ENCODE measurements at places on chromosomes 6 and 20.

GRCh38 chr6:106637717-106638341 is 8.5 kb downstream of the QRSL1 start:
- DNase-seq, result no peak

DNA sequence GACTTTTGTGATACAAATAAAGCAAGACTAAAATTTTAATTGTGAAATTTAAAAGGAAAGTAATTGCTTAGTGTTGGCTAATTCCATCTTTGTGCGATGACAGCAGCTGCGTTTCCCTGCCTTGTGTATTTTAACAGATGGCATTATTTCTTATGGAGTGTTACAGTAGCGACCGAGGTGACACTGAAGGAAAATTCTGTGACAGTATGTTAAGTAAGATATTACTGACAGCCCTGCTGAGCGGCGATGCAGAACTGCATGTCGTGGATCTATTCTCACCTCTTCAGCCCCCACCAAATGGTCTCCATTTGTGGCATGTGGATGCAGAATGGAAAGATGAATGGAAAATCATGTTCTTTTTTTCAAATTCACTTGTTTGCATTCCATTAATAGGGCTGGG is 289.4 kb downstream of the RNF144B start:
- no peak for DNase-seq

- DNase-seq, result no peak
These were observed 271.2 kb downstream of the PRL start for GRCh38 chr6:22025468-22026163.

GRCh38 chr20:22716821-22717351 is 132.5 kb upstream of the FOXA2 start:
- DNase-seq, result no peak

GRCh38 chr6:32371229-32371628 is 474 bp downstream of the TSBP1 start:
- no peak for DNase-seq

DNA sequence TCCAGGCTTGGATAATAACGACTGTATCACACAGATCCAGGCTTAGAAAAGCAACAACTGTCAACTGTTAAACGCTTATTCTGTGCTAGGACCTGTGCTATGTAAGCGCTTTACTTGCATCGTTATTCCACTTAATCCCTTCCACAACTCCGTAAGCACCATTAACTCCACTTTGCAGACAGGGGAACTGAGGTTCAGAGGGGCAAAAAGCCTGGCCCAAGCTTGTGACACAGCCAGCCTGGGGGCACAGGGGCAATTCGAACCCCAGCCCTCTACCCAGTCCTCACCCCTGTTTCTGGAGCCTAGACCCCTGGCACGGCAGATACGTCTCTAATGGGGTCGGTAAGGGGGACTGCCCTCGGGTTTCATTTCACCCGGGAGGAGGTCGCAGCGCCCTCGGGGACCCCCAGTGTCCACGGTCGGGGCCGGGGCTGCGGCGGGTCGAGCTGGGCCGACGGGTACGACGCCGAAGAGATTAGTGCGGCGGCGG is 411 bp downstream of the DSN1 start:
- no peak for DNase-seq

- peak; percentile 26 for DNase-seq
These were observed 140.4 kb downstream of the IMPG1 start for GRCh38 chr6:75932067-75932466.

DNA sequence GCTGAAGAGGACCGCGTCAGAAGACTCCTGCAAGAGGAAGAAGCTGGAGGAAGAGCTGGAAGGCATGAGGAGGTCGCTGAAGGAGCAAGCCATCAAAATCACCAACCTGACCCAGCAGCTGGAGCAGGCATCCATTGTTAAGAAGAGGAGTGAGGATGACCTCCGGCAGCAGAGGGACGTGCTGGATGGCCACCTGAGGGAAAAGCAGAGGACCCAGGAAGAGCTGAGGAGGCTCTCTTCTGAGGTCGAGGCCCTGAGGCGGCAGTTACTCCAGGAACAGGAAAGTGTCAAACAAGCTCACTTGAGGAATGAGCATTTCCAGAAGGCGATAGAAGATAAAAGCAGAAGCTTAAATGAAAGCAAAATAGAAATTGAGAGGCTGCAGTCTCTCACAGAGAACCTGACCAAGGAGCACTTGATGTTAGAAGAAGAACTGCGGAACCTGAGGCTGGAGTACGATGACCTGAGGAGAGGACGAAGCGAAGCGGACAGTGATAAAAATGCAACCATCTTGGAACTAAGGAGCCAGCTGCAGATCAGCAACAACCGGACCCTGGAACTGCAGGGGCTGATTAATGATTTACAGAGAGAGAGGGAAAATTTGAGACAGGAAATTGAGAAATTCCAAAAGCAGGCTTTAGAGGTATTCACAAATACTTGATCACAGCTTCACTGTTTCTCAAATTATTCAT is 8.9 kb upstream of the SNRNP48 start:
- DNase-seq, result no peak

- DNase-seq, result no peak
These were observed 2.1 kb downstream of the UBE2J1 start for GRCh38 chr6:89350281-89350966.

DNA sequence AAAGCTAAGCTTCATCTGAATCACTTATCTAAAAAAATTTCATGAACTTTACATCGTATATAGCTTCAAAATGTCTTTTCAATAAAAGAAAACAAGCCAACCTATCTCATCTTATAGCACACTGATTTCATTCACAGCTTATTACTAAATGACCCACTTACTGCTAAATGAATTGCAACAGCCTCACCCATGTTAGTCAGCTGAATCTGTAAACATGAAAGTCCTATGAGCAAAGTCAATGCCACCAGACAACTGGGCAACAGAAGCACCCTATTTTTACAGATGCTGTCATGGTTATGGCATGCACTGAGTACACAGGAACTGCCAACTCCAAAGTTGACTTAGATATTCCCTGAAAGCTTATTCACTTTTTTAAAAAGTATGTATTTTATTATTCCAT is 41.2 kb upstream of the DST start:
- no peak for DNase-seq

- peak; percentile 17 for DNase-seq
These were observed 48.9 kb downstream of the ANKRD60 start for GRCh38 chr20:58179432-58180099.

DNA sequence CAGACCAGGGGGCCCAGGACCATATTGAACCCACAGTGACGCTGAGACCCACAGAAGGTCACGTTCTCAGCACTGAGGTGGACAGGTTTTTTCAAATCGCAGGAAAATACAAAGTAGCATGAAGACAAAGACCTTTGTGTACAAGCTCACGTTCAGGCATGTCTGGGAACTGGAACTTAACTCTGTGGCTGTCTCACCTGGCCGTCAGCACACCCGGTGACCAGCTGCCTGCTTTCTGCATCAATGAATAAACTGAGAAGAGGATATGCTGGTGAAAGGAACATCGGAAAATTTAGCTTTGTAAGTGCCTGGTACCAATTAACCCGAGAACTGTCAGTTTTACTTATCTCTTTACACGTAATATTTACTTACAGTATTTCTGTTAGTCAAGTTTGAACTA is 36.5 kb downstream of the WDR27 start:
- DNase-seq, result peak; percentile 95

- DNase-seq, result no peak
These were observed 117.5 kb downstream of the EYA4 start for GRCh38 chr6:133358574-133359150.

GRCh38 chr6:71582820-71583219 is 294.2 kb downstream of the OGFRL1 start:
- DNase-seq, result no peak

DNA sequence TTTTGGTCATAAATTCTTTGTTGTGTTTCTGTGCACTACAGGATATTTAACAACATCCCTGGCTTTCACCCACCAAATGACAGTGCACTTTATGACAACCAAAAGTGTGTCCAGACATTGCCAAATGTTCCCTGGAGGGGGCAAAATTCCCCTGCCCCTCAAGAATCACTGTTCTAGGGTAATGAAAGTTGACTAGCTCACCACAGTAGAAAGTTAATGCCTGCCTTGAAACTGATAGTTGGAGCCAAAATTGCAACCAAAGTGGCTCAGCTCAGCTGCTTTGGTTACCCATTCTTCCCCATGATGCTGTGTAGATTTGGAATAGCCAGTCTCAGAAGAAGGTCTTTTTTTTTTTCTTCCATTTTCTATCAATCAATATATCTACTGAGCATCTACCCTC is 150.6 kb downstream of the RALGAPA2 start:
- no peak for DNase-seq

DNA sequence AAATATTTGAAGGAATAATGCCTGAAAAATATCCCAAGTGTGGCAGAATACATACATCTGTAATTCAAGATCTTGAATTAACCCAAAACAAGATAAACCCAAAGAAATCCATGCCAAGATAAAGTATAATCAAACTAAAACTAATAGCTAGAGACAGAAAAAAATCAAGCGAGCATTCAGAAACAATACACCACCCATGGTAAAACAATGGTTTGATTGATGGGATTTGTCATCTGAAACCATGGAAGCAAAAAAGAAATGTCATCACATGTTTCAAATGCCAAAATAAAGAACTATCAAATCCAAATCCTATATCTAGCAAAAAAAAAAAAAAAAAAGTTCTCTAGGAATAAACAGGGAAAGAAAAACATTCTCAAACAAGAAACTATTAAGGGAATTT is 5.1 kb upstream of the DEFB127 start:
- DNase-seq, result no peak

- DNase-seq, result no peak
These were observed 45.7 kb downstream of the PPARD start for GRCh38 chr6:35388030-35388429.

GRCh38 chr6:148080315-148080714 is 262.3 kb upstream of the SASH1 start:
- no peak for DNase-seq

- no peak for DNase-seq
These were observed 907.3 kb upstream of the MANEA start for GRCh38 chr6:94670017-94670416.

GRCh38 chr6:33430991-33431879 is 11.4 kb downstream of the SYNGAP1 start:
- DNase-seq, result peak; percentile 67

DNA sequence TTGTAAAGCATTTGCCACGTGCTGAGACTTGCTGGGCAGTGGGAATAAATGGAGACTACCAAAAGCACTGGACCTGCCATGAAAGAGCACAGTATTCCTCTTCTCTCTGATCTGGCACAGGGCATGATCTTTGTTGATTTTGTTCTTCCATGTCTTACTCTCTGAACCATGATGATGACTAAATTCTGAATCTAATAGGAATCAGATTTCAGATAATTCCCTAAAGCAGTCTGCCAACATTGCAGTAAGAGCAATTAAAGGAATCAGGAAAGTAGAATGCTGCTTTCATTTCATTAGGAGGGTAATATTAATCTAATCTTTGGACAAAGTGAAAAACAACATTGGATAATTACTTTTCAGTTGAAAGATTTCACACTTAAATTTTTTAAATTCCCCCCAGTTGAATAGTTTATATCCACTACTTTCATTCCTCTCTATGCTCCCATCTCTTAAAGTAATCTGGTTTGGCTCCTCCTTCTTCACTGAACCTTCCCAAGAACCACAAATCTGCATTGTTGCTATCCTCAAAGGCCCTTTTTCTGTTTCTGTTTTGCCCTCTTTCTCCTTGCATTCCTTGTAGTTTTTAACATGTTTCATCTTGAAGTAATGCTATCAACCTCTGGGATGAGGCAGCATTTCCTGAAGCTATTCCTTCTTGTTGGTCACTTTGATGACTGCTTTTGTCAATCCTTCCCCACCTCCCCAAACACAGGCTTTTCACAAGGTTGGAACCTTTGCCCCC is 243.2 kb upstream of the TENT5A start:
- peak; percentile 79 for DNase-seq

DNA sequence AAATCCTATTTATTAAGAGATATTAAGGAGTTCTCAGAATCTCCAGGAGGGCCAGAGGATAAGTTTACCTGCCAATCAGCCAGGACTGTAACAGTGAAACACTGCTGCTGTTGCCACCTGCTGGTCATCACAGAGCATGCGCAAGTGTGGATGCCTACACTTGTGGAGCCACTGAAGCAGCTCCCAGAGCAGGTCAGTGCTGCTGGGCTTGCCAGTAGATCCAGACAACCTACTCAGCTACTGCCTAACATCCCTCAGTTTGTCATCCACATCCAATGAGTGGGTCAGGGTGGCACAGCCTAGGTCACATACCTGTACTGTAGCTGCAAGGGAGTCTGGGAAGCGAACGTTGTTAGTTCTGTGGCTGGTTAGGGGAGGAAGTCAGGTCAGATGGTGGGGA is 18.3 kb upstream of the NHSL1 start:
- no peak for DNase-seq

GRCh38 chr6:170553534-170554012 is 466 bp upstream of the PSMB1 start:
- DNase-seq, result no peak

- no peak for DNase-seq
These were observed 4.7 kb upstream of the MANBAL start for GRCh38 chr20:37284691-37285161.

DNA sequence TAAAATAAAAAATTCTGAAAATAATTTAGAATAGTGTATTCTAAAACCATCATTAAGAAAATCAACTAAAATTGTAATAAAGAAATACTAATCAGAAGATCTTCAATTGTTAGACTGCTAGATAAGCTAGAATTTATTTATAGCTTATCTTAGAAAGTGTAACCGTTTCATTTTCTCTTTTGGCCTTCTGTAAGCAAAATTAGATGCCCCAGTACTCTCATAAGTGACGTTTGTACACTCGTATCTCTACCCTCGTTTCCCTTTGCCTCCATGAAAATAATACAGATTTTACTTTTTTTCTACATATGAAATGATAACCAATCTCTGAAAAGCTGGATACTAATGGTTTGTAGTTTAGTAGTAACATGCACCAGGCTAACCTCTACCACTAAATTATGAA is 19.8 kb downstream of the DSE start:
- no peak for DNase-seq

Data from NCI-H1105 (cell line).